ENCODE measurements at places on chromosomes 3 and 15.
A peak's percentile ranks its signal among the peaks of the same experiment; 100 is the strongest.

GRCh38 chr3:30658328-30659052 lies 52.1 kb downstream of the TGFBR2 start:
- peak; percentile 23 for DNase-seq

GRCh38 chr3:100455841-100456550 lies 36.4 kb upstream of the TMEM45A start:
- no peak for DNase-seq

- no peak for DNase-seq
Observed at GRCh38 chr15:48324949-48325348, 6.3 kb upstream of the DUT start.

- no peak for DNase-seq
Observed at GRCh38 chr3:84906065-84906464, 52.7 kb upstream of the CADM2 start.

DNA sequence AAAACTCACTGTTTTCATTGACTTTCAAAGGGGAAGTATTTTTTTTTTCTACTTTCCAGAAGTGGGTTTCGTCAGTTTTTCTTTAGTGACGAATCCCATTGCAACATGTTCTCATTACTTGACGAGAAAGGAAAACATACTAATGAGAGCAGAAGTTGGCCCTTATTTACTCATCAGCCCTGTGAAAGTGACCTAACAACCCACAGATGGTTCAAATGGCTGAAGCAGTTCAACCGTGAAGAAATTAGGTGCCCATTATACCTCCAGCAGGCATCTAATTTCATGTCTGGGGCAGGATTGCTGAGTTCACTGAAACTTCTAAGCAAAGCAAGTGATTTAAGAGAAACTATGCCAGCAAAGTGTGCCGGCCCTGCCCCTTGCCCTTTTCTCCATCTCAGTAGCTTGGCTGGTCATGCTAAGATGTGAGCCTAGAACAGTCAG lies 9.0 kb downstream of the AQP9 start:
- DNase-seq, result no peak

DNA sequence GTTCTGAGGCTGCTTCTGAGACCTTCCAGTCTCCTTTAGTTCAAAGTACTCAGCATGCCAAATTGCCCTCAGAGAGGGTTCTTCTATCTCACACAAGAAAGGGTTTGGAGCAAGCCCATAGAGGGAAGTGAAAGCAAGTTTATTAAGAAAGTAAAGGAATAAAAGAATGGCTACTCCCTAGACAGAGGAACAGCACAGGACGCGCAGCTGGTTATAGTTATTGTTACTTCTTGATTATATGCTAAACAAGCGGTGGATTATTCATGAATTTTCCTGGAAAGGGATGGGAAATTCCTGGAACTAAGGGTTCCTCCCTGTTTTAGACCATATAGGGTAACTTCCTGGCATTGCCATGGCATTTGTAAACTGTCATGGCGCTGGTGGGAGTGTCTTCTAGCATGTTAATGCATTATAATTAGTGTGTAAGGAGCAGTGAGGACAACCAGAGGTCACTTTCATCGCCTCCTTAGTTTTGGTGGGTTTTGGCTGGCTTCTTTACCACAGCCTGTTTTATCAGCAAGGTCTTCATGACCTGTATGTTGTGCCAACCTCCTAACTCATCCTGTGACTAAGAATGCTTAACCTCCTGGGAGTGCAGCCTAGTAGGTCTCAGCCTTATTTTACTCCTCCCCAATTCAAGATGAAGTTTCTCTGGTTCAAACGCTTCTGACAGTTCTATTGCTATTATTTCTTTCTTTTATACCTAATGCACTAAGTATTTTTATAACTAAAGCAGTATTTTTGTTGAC lies 26.3 kb downstream of the SCN11A start:
- no peak for DNase-seq

GRCh38 chr15:62067448-62068044 lies 769 bp downstream of the C2CD4A start:
- DNase-seq, result no peak

DNA sequence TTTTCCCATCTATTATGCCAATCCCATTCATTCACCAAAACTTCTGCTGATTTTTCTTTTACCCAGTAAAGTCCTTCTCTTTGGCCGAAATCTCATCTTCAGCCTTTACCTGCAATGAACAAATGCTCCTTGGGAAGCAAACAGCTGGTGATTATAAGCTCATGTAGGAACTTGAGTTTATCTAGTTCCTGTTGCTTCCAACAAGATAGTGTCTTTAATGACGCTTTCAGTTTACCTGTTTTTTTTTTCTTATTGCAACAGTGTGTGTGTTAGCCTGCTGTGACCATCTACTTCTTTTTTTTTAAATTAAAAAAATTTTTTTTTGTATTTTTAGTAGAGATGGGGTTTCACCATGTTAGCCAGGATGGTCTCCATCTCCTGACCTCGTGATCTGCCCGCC lies 156.0 kb downstream of the CD47 start:
- DNase-seq, result no peak

- DNase-seq, result peak; percentile 39
Observed at GRCh38 chr15:75203017-75203907, 1.6 kb downstream of the C15orf39 start.

DNA sequence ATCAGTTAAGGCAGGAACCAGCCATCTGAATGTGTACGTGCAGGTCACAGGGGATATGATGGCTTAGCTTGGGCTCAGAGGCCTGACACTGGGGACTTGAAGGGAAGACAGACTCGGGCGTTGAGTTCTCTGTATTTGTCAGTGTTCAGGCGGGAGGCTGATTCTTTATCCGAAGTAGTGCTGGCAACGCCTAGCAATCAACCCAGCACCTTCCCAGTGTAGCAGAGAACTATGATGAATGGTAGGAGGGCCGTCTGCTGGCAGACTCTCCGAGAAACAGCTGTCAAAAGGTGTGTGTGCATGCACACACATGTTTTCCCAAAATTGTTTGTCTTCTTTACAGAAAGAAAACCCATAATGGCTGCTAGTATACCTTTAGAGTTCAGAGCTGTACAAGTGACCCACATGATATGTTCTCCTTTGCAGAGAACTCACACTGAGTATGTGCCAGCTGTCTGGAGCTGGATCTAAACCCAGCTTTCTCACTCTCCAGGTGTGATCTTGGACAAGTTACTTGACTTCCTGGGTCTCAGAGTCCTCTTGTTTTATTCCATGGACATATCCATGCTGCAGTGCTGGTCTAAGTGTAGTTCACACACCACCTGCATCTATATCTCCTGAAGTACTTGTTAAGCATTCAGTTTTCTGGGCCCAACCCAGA lies 74.5 kb upstream of the LARS2 start:
- no peak for DNase-seq

DNA sequence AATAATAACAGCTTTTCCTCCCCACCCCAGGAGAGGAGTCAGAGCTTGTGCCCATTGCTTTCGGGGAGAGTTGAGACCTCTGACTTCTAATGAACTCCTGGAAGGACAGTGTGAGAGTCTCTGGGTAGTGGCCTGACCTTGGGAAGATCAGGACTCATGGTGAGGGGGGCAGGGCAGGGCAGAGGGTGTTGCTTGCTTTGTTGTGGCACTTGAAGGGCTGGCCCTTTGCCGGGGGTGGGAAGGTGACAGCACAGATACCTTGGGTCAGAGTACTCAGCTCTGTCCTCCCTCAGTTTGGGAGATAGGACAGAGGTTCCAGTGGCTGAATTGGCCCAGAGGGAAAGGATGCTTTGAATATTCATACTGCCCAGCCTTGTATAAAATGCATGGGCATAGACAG lies 15.8 kb downstream of the RBP2 start:
- DNase-seq, result no peak

GRCh38 chr3:152100491-152101132 lies 168.1 kb upstream of the MBNL1 start:
- DNase-seq, result no peak

DNA sequence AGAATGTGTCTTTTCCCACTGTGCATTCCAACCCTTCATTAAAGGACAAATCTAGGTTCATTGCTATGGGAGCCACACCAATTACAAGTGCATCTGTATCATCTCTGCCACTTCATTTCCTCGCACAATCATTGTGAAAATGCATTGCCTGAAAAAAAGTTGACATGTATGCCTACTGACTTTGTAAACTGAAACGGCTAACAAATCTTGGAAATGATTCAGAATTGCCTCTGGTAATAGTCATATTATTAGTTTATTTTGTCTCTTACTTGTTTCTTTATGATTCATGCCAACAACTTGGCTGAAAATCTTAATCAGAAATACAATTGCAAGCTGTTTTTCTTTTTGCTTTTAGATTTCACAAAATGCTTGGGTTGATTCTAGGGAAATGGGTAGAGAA lies 497.1 kb downstream of the ZIC1 start:
- DNase-seq, result no peak

DNA sequence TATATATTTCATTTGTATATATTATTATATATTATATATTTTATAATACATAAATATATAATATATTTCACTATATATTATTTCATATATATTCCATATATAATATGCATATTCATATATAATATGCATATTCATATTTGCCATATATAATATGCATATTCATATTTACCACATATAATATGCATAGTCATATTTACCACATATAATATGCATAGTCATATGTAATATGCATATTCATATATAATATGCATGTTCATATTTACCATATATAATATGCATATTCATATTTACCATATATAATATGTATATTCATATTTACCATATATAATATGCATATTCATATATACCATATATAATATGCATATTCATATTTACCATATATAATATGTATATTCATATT lies 51.2 kb upstream of the GATA2 start:
- DNase-seq, result no peak

DNA sequence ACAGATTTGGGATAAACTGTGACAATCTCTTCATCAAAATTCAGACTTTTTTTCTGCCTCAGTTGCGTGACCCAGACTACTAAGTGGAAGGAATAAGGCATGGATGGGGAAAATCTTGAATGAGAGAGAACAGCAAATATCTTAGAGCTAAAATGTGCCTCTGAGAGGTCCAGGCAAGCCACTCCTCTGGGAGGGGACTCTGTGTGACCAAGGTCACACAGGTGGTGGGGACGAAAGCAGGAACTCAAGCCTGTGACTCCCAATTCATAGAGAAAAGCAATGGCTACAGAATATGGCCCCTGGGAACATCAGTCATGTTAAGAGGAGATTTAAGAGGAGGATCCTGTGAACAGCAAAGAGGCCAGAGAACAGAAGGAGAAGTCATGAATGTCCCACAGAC lies 268.1 kb downstream of the FOXP1 start:
- no peak for DNase-seq

DNA sequence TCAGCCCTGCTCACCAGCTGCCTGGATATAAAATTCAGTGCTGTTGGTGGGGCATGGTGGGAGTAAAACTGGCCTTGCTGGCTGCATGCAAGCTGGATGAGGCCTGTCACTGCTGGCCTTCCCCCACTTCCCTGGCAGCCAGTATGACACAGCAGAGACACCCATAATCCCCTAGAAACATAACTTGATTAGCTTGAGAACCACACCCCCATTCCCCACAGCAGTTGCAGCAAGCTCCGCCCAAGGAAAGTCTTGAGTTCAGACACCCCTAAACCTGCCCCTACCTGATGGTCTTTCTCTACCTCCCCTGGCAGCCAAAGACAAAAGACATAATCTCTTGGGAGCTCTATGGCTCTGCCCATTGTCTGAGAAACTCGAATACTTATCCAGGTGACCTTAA lies 405.1 kb upstream of the NECTIN3 start:
- no peak for DNase-seq

DNA sequence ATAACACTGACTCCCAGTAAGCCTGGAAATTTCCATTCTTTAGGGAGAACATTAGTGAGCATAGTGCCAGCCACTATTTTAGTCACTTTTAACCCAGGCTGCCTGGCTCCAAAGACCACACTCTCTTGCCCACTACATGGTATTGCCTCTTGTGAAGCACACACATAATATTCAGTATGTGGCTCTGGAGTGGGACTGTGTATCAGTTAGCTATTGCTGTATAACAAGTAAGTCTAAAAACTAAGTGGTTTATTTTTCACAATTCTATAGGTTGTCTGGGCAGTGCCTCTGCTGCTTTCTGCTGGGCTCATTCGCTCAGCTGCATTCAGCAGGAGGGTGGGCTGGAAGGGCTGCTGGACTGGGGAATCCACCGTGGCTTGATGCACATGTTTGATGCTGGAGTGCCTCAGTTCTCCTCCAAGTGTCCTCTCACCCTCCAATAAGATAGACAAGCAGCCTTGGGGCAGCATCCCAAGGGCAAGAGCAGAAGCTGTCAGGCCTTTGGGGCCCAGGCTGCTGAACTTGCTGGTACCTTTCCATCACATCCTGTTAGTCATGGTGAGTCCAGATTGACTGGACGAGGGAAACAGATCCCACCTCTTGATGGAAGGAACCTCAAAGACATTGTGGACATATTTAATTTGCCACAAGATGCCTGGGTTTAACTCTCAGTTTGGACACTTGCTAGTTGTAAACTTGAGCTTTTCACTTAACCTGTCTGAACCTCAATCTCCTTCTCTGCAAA lies 66.6 kb upstream of the TLE3 start:
- no peak for DNase-seq

DNA sequence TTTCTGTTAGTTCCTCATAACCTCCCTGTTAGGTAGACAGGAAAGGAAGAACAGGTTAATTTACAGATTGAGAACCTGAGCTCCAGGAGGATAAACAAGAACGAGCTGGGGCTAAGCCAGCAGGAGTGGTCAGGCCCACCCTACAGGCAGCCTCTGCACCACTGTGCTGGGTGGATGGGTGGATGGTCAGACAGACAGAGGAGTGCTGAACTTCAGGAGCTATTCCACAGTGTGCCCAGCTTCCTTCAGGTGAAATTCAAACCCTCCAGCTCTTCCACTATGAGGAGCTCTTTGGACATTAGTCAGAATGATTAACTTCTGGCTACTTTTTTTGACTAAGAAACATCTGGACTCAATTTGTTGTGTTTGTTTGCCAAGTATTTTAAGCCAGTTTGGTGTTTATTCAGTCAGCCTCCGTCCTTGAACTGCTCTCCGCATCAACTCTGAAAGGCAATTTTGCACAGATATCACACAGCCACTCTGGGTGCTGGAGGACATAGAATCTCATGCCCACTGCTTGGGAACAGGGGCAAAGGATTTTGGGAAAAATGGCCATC lies 361.9 kb downstream of the CLSTN2 start:
- DNase-seq, result no peak

Data from urothelium cell line (cell line).